Activated T-cell treated with anti-CD3 and anti-CD28 coated beads, Interleukin-2, amount 50 U/mL, for 72 hours (primary cell): ENCODE measurements at places on chromosomes 4 and X. TPM values are rescaled to one million over a fixed set of nuclear protein-coding genes. Genes with fewer than 3 reads are reported as not detected.

Gene GAGE12E
- not detected for total RNA-seq

Gene EGFL6
- 3.6 TPM for total RNA-seq

Gene MND1
- total RNA-seq: 38.4 TPM

Gene APLN
- 0.23 TPM for total RNA-seq

Gene RBBP7
- total RNA-seq: 265 TPM

- H3K36me3 ChIP-seq: no peaks in the 10 kb centered on the region
- H3K4me3 ChIP-seq: no peak overlapping the region
- no peaks in the 10 kb centered on the region for H3K4me1 ChIP-seq
- no peak overlapping the region for H3K27ac ChIP-seq
- DNase-seq: no peak
These were observed 1575.8 kb upstream of the PABPC4L start for GRCh38 chr4:135777361-135777760.

DNA sequence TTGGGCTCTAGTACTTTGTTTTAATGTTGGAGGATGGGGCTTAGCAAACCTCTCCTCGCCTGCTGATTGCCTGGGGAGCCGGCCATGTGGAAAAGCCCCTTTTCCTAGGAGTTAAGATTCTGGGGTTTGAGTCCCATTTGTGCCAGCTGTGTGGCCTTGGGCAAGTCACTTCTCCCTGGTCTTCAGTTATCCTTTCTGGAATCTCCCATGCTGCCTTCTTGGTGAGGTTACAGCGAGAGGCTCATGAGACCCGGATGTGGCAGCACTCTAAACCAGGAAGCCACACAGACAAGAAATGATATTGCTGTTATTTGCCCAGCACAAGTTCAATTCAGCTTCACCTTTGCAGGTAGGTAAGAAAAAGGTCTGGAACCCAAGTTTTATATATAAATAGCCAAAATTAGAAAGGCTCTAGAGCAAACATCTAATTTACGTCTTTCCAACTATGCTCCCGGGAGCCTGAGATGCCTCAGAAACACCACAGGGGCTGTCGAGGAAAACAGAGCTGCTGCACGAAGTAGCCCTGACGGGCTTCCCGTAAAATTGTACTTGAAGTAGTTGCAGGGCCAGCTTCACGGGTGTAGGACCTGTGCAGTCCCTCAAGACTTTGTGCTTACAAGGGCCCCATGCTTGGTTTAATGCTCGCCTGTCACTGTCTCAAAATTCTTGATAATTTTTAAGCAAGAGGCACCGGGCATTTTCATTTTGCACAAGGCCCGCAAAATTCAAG lies 8.3 kb upstream of the SASH3 start:
- no peaks in the 10 kb centered on the region for H3K36me3 ChIP-seq
- H3K27me3 ChIP-seq: no peaks in the 10 kb centered on the region
- peak overlapping the region; percentile 65 for H3K4me3 ChIP-seq
- peak; percentile 35 for DNase-seq

DNA sequence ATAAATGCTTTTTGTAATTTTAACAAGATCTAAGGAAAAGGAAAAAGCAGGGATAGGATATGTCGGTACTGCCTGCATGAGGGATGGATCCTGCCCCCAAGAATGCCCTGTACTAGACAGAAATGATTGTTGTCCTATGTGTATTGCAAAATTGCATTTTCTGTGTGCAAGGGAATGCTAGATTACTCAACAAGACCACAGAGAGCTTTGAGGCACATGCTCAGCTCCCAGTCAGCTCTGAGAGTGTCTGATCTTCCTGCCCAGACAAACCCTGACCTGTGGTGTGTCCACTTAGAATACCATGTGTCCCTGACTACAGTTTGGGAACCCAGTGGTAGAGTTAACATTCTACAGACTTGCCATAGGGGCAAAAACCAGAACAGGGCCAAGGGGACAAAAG lies 129.2 kb upstream of the PAK3 start:
- H3K27ac ChIP-seq: no peak overlapping the region
- no peaks in the 10 kb centered on the region for H3K36me3 ChIP-seq
- H3K4me1 ChIP-seq: no peaks in the 10 kb centered on the region

- peaks cover under 1% of the 10 kb centered on the region for H3K27me3 ChIP-seq
- H3K27ac ChIP-seq: no peak overlapping the region
- H3K4me3 ChIP-seq: no peak overlapping the region
- no peak for DNase-seq
These were observed 6.2 kb upstream of the MGARP start for GRCh38 chr4:139286186-139286698.

DNA sequence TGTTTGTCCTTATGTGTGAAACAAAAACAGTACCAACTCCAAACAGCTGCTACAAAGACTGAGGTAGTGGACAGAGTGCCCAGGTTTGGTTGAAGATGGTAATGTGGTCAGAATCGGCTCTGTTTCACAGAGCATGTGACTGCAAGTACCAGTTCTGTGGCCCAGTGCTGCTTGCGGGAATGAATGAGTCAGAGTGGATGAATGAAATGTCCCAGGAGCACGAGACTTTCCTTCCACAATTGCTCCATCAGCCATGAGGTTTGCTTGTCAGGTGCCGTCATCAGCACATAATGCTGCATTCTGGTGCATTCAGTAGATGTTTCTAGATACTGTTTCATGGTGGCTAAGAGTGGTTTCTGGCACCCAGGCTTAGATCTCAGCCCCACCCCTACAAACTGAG lies 84.2 kb downstream of the GPR143 start:
- DNase-seq: no peak
- H3K4me1 ChIP-seq: peaks cover 18% of the 10 kb centered on the region
- H3K27me3 ChIP-seq: no peaks in the 10 kb centered on the region
- no peak overlapping the region for H3K27ac ChIP-seq

DNA sequence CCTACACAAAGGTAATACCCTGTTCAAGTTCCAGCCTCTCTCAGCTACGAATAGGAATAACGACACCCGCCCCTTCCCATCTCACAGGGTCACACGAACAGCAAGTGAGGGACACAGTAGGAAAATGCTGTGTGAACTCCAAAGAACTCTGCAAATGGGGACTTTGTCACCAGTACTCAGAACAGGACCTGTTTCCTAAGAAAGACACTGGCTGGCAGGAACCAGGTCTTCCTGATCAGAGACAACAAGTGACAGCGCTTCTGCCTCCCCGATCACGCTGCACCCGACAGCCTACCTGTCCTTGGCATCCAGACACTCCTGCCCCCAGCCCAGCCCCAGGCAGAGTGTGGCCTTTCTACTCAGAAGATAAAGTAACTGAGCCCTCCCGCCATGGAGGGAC lies 14.2 kb downstream of the DCTD start:
- H3K4me3 ChIP-seq: no peak overlapping the region
- H3K4me1 ChIP-seq: peaks cover 17% of the 10 kb centered on the region
- H3K27ac ChIP-seq: no peak overlapping the region
- H3K36me3 ChIP-seq: peaks cover 24% of the 10 kb centered on the region

GRCh38 chrX:97229318-97229717 lies 345.6 kb downstream of the RPA4 start:
- H3K4me3 ChIP-seq: no peak overlapping the region
- H3K4me1 ChIP-seq: no peaks in the 10 kb centered on the region
- H3K36me3 ChIP-seq: no peaks in the 10 kb centered on the region
- DNase-seq: no peak

GRCh38 chrX:2707334-2707760 lies 16.3 kb downstream of the CD99 start:
- no peaks in the 10 kb centered on the region for H3K27me3 ChIP-seq
- H3K27ac ChIP-seq: peak overlapping the region; percentile 85
- peaks cover 81% of the 10 kb centered on the region for H3K4me1 ChIP-seq
- H3K4me3 ChIP-seq: peak overlapping the region; percentile 79
- peak; percentile 83 for DNase-seq

- no peaks in the 10 kb centered on the region for H3K36me3 ChIP-seq
- no peak overlapping the region for H3K27ac ChIP-seq
- no peak overlapping the region for H3K4me3 ChIP-seq
- H3K4me1 ChIP-seq: peaks cover 52% of the 10 kb centered on the region
- DNase-seq: no peak
- no peaks in the 10 kb centered on the region for H3K27me3 ChIP-seq
These were observed 329.9 kb downstream of the ARHGAP10 start for GRCh38 chr4:148061795-148062194.

DNA sequence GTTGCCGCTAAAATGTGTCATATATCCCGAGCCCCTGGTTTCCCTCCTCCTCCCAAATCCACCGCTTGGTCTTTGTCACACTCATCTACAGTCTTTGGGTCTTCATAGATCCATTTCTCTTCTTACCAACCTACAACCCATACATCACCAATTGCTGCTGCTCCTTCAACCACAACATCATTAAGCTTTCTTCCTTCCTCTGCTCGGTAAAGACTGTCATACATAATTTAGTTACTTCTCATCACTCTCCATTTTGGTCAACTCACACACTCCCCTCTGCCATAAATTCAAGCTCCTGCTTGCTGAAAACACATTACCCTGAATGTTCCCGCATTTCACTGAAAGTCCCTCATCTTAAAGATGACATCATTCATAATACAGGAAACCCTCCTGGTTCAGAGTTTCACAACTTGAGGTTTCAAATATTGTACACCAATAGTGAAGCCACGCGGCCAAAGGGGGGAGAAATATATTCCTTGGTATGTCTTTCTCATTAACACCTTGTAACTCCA lies 1.7 kb upstream of the DCTD start:
- no peaks in the 10 kb centered on the region for H3K36me3 ChIP-seq
- peak; percentile 41 for DNase-seq
- peak overlapping the region; percentile 73 for H3K4me3 ChIP-seq
- H3K27me3 ChIP-seq: no peaks in the 10 kb centered on the region
- H3K4me1 ChIP-seq: peaks cover 47% of the 10 kb centered on the region

DNA sequence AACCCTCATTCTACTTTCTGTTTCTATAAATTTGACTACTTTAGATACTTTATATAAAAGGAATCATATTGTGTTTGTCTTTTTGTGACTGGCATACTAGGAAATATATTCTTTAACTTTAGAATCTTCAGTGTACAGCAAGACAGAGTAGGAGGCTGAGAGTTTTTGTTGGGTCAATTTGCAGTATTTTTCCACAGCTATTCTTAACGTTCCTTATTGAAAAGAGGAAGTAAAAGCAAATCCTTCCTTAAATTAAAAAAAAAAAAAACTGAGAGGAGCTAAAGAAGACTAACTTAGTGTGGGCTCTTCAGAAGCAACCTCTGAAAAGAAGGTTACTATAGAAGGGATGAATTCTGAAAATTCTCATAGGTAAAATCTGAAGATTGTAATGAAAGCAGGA lies 1194.6 kb downstream of the ADGRL3 start:
- no peak overlapping the region for H3K4me3 ChIP-seq
- peaks cover 3% of the 10 kb centered on the region for H3K36me3 ChIP-seq
- no peak for DNase-seq
- H3K4me1 ChIP-seq: no peaks in the 10 kb centered on the region
- no peak overlapping the region for H3K27ac ChIP-seq
- H3K27me3 ChIP-seq: no peaks in the 10 kb centered on the region

GRCh38 chr4:72314869-72315268 lies 254.2 kb downstream of the ADAMTS3 start:
- no peak overlapping the region for H3K27ac ChIP-seq
- H3K36me3 ChIP-seq: no peaks in the 10 kb centered on the region
- H3K27me3 ChIP-seq: no peaks in the 10 kb centered on the region
- no peak overlapping the region for H3K4me3 ChIP-seq
- no peak for DNase-seq
- H3K4me1 ChIP-seq: peaks cover 13% of the 10 kb centered on the region

GRCh38 chr4:144648042-144648441 lies 2.1 kb downstream of the HHIP start:
- peaks cover 56% of the 10 kb centered on the region for H3K27me3 ChIP-seq
- no peak for DNase-seq
- peaks cover 24% of the 10 kb centered on the region for H3K4me1 ChIP-seq
- H3K36me3 ChIP-seq: peaks cover 2% of the 10 kb centered on the region
- no peak overlapping the region for H3K27ac ChIP-seq

- H3K27me3 ChIP-seq: no peaks in the 10 kb centered on the region
- H3K36me3 ChIP-seq: peaks cover 5% of the 10 kb centered on the region
- H3K4me3 ChIP-seq: no peak overlapping the region
- no peak for DNase-seq
- H3K4me1 ChIP-seq: peaks cover 5% of the 10 kb centered on the region
- H3K27ac ChIP-seq: no peak overlapping the region
These were observed 6.6 kb upstream of the FAM53A start for GRCh38 chr4:1690698-1691097.

- H3K4me1 ChIP-seq: no peaks in the 10 kb centered on the region
- no peak overlapping the region for H3K4me3 ChIP-seq
- no peak overlapping the region for H3K27ac ChIP-seq
- no peak for DNase-seq
- no peaks in the 10 kb centered on the region for H3K27me3 ChIP-seq
These were observed 57.7 kb upstream of the UGT2B7 start for GRCh38 chr4:69038582-69038981.

- peaks cover 6% of the 10 kb centered on the region for H3K4me1 ChIP-seq
- no peak overlapping the region for H3K4me3 ChIP-seq
- DNase-seq: no peak
These were observed 48.8 kb upstream of the AFAP1 start for GRCh38 chr4:7988437-7988836.

DNA sequence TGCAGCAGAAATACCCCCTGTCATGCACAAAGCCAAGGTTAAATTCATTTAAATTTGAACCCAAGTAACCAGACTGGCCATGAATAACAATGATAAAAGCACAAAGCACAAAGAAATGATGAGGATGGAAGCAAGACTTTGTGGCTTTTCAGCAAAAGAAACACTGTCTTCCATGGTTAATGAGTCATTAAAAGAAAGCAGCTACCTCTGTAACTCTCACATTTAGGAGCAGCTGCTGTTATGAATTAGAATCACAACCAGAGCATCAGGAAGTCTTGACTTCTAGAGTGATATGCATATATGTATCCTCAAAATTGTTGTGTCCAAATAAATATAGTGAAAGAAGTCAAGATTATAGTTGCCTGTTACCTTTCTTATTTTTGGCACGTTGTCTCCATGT lies 70.7 kb upstream of the RPS6KA6 start:
- no peak for DNase-seq
- H3K36me3 ChIP-seq: no peaks in the 10 kb centered on the region
- H3K27ac ChIP-seq: no peak overlapping the region
- no peak overlapping the region for H3K4me3 ChIP-seq
- peaks cover 6% of the 10 kb centered on the region for H3K27me3 ChIP-seq
- no peaks in the 10 kb centered on the region for H3K4me1 ChIP-seq

DNA sequence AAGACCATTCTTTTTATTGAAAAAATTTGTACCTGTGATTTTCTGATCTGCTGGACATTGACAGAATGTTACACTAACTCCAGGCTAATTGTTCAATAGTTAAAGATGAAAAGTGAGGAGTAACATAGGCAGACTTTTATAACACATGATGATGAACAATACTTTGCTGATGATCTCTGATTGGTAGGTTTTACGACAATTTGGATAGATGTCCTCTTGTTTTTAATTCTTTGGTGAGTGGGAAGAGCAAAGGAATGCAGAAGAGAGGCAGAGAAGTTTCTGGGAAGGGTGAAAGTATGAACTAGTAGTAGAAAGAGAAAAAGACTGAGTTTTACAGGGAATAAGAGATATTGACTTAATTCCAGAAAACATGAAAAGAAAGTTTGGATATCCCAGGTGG lies 267.3 kb upstream of the HAND2 start:
- H3K27ac ChIP-seq: no peak overlapping the region
- DNase-seq: no peak
- no peaks in the 10 kb centered on the region for H3K27me3 ChIP-seq

DNA sequence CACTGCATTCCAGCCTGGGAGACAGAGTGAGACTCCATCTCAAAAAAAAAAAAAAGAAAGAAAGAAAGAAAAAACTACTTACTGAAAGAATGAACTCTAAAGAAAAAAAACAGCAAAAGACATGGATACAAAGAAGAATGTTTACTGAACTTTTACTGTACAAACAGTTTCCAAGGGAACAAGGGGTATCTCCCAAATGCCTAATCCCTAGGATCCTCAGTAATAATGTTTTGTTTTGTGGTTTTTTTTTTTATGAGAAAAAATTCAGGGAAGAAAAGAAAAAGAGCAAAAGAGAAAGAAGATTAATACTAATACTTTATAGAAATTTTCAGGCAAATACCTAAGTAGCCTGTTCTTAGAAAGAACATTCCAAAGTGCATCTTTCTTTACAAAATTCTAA lies 63.2 kb downstream of the ANTXR2 start:
- no peak for DNase-seq
- H3K27ac ChIP-seq: no peak overlapping the region
- no peaks in the 10 kb centered on the region for H3K27me3 ChIP-seq
- H3K36me3 ChIP-seq: peaks cover 14% of the 10 kb centered on the region
